ENCODE measurements at places on chromosomes 1 and 21.

DNA sequence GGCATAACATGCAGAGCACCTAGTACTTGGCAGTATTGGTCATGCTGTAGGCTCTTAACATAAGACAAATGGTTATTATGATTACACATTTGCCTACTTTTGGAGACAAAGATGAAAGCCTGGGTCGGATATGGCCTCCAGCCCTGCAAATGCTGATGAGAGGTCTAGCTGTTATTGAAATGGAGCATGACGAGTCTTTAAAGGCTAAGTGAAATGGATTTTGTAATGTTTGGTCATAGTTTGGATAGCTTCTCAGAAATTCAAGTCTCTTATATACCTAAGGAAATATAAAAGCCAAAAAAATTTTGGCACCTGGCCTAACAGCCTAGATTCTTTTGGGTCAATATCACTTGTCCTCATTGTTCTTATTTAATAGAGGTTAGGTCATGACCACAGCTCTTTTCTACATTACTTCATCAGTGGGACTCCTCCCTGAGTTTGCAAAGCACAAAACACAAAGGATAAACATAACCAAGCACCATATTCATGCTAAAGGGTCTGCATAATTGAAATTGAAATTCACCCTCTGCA lies 69.2 kb upstream of the WLS start:
- DNase-seq, result no peak

DNA sequence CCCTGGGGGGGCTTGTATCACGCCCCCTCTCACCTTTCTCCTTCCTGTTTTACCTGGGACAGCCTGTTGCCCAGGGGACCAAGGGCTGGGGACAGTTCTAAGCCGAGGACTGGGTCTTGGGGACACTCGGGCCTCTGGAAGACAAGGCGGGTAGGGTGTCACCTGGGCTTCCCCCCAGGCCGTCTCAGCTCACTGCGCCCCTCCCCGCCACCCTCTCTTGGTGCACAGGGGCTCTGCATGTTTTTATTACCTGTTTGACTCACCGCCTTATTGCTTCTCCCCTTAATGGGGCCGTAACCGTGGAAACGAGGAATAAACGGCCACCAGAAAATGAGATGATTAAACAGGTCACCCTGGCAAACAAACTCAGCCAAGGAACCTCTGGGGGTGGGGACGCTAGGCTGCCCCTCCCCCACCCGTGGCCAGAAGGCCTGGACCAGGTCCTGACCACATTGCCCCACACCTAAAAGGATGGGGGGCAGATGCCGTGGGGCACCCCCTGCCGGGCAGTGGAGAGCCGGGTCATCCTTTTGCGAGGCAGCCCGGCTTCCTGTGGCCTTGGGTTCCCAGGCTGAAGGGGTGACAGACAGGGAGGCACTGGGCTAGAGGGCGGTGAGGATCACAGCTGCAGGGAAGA lies 109.9 kb downstream of the CASZ1 start:
- DNase-seq, result peak; percentile 45

GRCh38 chr1:227913396-227913763 lies 34.4 kb downstream of the WNT9A start:
- DNase-seq, result no peak

DNA sequence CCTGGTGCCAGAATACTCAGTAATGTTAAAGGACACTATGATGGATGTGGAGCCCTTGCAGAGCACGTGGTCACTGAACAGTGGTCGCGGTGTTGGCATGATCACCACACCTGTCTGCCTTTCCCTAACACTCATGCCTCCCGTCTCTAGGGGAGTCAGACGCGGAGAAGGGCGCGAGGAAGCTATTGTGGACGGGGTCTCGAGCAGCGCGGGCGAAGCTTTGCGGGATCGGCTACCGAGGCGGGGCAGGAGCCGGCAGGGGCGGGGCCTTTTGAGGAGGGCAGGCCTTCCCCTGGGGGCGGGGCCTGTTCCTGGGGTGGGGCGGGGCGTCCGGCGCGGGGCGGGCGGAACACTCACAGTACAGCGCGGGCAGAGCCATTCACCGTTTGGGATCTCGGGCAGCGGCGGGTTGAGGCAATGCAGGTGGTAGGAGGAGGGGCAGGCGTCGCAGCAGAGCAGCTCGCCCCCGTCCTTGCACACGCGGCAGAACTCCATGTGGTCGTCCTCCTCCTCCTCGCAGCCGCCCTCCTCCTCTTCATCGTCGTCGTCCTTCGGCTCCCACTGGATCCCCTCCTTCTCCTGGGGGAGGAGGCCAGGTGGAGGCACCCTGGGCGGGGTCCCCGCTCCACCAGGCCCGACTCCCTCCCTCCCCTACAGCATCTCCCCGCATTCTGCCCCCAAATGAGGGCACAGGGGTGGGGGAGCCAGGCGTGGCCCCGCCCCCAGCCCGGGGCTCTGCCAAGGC lies 31.5 kb downstream of the CHD5 start:
- DNase-seq, result no peak

DNA sequence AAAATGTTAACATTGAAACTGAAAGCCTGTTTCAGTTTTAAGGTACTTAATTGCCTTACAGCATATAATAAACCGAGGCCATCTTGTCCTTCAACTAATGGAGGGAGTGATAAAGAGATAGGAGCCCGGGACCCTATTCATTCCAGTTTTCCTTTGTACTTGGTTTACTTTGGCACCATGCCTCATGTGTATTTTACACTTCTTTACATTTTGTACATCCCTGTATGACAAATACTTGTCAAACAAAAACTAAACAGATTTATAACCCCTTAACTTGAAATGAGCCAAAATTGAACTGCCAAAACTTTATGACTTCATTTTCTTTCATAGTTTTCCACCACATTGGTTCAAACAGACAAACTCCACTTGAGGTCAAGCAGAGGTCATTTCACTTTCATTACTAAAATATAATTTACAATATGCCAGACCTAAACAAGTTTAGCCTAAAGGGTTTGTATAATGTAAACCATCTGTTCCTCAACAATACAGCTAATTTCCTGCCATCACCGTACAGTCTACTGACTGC lies 30.9 kb upstream of the UBE2U start:
- no peak for DNase-seq

- DNase-seq, result peak; percentile 72
Measured at GRCh38 chr1:200372095-200372884, 37.5 kb downstream of the ZNF281 start.

GRCh38 chr1:231534703-231535159 lies 6.3 kb downstream of the TSNAX start:
- peak; percentile 12 for DNase-seq

DNA sequence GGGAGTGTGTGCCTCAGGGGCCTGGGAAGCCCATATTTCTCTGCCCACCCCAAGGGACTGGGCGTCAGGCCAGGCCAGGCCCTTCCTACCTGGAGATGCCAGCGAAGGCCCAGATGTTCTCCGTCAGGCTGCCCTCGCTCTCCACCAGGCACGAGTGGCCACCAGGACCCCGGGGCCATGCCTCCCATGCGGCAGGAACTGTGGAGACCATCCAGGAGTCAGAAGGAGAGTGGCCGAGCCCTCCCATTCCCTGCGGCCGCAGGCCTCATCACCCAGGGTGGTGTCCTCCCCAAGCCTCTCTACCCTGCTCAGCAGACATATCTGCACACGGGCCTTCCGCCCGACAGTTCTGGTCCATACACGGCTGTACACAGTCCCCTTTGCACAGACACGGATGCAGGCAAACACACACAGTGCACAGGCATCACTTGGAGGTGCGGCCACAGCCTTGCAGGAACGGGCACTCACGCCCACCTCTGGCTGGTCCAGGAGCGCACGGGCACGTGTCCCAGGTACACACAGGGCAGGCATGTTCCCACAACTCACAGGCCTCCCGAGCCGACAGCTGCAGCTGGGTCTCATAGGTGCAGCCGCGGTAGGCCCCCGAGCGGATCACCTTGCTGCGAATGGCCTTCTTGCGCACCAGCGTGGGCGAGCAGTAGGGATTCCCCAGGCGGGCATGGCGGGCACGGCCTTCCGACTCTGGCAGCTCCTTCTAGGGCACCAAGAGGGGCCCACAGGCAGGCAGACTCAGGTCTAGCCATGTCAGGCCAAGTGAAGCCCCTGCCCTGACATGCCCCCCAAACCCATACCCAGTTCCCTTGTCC lies 5.9 kb upstream of the KIF17 start:
- DNase-seq, result no peak

DNA sequence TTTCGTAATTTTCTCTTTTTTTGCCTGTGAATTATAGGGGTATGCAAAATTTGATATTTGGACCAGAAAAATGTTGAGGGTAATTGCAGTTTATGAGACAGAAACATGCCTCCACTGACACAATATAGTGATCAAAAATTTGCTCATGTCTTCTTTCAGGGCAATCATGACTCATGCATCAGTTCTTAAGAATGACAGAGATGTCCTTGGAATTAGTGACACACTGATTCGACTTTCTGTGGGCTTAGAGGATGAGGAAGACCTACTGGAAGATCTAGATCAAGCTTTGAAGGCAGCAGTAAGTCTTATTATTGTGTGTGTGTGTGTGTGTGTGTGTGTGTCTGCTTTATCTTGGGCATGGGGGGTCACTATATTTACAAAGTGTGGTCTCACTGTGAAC lies 27.5 kb downstream of the CTH start:
- DNase-seq, result no peak

DNA sequence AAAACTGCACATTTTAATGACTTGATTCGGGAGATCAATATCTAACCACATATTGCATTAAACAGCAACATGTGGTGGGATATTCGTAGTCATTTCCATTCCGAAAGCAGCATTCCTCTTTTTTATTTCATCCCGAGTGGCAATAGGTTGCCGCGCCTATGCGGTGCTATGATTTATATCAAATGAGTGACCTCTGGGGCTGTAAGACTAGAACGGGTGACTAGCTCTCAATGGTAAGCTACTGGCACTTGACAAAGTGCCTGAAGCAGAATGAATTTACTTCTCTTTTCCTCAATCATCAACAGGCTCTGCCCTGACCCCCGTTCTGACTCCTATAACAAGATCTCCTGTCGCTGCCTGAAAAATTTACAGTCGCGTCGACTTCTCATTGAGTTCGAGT lies 162.3 kb downstream of the ZNF281 start:
- no peak for DNase-seq

- DNase-seq, result no peak
Measured at GRCh38 chr1:201172999-201173610, 17.5 kb upstream of the IGFN1 start.

DNA sequence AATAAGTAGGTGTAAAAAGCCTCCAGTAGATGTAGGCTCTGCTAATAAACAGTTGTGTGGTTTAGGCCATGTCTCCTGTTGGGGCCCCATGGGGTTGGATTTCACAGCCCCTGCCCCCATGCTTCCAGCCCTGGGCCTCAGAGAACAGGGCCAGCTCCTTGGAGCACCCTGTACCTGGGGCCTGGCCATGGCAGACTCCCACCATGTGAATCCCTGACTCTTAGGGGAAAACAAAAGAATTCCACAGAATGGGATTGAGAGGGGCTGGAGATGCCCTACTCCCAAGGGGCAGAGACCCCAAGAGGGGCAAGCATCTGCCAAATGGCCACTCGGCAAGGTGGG lies 11.5 kb downstream of the LRP8 start:
- no peak for DNase-seq

- no peak for DNase-seq
Measured at GRCh38 chr1:16134066-16134801, 21.6 kb downstream of the EPHA2 start.

GRCh38 chr1:86846164-86846647 lies 67.7 kb downstream of the SELENOF start:
- peak; percentile 40 for DNase-seq

- DNase-seq, result peak; percentile 13
Measured at GRCh38 chr1:167454894-167455785, 63.2 kb downstream of the CD247 start.

Data from kidney glomerular epithelial cell (primary cell).